ENCODE measurements at places on chromosomes 2 and 18.

DNA sequence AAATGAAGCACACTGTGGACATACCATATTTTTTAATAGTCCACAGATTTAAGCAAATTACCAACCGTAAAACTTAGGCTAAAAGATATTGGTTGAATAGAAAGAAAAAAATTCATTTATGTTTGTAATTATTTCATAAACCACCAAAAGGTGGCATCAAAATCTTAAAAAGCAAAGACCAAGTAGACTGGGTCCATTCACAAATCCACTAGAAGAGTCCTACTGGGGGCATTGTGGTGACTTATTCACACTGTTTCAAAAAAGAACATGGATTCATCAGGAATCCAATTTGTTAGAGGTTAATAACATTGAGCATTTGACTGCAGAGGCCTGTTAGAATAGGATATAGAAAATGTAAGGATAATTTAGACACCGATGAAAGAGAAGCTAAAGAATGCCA, 194.9 kb upstream of the KYNU start:
- DNase-seq: no peak

- no peak for DNase-seq
Observed at GRCh38 chr2:165256618-165257017, 17.4 kb downstream of the SCN2A start.

DNA sequence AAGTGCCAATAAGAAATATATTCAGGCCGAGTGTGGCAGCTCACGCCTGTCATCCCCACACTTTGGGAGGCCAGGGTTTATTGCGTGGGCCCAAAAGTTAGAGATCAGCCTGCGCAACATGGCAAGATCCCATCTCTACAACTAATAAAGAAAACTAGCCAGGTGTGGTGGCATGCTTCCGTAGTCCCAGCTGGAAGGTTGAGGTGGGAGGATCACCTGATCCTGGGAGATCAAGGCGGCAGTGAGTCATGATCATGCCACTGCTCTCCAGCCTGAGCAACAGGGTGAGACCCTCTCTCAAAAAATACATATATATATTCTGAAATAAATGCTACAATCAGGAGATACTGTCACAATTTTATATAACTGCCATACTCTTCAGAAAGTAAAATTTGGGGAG, 1604.8 kb upstream of the NXPH2 start:
- DNase-seq: no peak

GRCh38 chr2:181363164-181363563, 94.0 kb upstream of the ITGA4 start:
- DNase-seq: no peak

- DNase-seq: no peak
Observed at GRCh38 chr2:177076636-177077179, 135.9 kb upstream of the HNRNPA3 start.
